ENCODE measurements at places on chromosomes 12 and 14.

DNA sequence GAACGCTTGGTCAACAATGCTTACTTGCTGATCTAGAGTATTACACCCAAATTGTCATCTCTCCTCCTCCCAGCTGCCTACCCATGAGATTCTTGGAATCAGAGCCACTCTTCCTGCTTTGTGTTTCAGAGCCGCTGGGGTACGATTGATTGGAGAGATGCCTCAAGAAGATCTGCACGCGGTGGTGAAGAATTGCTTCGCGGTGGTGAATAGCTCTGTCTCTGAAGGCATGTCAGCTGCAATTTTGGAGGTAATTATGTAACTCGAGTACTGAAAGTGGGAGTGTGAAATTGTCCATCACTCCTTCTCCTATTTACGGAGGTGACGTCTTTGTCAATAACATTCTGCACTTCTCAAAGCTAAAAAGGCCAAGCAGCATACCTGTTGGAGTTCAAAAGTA is 93.9 kb downstream of the GLT1D1 start:
- no peak for DNase-seq

- no peak for DNase-seq
Observed at GRCh38 chr12:132741620-132742019, 20.0 kb downstream of the ANKLE2 start.

DNA sequence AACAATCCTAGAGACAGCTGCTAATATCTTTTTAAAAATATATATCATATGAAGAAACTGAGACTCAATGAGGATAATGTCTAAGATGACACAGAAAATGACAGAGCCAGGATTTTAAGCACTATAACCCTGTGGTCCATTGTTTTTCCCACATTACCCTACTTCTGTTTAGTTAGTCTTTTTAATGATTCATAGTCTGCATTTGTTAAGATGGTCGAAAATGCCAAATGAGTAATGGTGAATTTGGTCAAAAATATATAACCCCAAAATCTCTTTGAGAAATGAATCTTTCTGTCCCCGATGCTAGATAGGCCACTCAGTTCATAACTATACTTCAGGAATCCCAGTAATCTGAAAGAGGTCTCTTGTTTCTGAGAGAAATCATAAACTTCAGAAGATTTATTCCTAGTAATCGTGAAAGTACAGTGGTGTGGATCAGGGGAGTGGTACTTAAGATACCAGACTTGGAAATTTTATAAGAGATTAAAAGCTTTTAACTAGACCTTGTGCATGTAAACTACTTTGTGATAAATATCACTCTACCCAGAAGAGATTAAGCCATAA is 10.8 kb downstream of the RTRAF start:
- DNase-seq, result no peak

- DNase-seq, result no peak
Observed at GRCh38 chr12:28192125-28192524, 1.9 kb downstream of the CCDC91 start.

GRCh38 chr12:96091833-96092232 is 56.4 kb upstream of the LTA4H start:
- no peak for DNase-seq

DNA sequence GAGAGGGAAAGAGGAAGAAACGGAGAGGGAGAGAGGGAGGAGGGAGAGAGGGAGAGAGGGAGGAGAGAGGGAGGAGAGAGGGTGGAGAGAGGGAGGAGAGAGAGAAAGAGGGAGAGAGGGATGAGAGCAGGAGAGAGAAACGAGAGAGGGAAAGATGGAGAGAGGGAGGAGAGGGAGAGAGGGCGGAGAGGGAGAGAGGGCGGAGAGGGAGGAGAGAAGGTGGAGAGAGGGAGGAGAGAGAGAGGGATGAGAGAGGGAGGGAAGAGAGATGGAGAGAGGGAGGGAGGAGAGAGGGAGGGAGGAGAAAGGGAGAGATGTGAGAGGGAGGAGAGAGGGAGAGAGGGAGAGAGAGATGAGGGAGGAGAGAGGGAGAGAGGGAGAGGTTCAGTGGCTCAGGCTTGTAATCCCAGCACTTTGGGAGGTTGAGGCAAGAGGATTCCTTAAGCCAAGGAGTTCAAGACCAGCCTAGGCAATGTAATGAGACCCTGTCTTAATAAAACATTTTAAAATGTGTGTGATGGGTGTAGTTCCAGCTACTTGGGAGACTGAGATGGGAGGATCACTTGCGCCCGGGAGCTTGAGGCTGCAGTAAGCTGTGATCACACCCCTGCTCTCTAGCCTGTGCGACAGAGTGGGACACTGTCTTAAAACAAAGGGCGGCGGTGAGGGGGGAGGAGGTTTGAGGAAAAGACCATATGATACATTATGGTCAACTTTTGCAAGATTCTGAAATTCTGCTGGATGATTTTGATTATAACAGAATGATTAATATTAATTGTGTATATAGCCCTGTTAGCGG is 21.3 kb upstream of the SNRPF start:
- no peak for DNase-seq

GRCh38 chr12:28050606-28051005 is 78.1 kb upstream of the PTHLH start:
- no peak for DNase-seq

DNA sequence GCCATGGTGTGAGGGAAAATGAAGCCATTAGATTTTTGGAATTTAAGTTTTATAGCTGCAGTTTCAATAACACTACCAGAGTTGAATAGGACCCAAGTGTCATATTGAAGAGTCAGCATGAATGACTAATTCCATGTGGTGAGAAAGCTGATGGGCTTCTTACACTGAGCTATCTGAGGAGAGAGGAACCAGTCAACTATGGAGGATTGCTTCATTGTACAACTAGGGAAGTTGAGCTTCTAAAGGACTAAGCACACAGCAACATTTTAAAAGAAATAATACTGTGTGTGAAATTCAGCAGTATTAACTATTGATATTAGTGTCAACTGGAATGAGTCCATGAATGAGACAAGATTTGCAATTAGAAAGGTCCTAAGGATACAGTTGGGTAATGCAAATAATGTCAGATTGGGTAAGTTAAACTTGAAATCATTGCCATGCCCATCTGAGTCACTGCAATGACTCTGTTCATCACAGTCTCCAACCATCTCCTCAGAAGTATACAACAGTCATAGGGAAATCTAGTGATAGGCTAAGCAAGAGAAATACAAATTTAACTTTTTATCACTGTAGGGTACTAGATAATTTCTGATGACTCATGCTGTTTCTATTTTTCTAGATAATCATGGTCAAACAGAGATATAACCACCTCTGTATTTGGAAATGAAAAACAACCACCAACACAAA is 394.2 kb downstream of the FSCB start:
- no peak for DNase-seq

DNA sequence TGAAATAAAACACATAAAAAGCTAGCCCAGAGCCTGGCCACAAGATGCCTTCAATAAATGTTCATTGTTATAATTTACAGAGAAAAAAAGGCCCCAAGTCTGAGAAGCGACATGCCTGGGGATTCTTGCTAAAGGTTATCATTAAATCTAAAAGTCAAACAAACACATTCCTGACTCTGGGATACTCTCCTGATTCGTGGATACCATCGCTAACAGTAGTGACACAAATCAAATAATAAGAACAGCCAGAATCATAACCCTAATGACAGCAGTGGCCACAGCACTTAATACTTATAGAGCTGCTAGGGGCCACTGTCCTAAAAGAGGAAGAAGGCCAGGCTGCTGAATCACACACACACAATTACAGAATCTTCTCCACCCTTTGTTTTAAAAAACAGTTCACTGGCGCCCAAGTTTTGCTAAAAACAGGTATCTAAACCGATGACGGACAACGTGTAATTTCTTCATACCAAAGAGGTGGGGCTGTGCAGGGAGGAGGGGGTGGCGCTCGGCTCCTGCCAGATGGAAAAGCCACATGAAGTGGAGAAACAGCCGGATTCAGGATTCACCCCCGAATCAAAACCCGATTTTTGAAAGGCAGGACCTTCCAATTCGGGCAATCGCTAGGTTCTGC is 1.2 kb downstream of the CLIP1 start:
- DNase-seq, result peak; percentile 61

DNA sequence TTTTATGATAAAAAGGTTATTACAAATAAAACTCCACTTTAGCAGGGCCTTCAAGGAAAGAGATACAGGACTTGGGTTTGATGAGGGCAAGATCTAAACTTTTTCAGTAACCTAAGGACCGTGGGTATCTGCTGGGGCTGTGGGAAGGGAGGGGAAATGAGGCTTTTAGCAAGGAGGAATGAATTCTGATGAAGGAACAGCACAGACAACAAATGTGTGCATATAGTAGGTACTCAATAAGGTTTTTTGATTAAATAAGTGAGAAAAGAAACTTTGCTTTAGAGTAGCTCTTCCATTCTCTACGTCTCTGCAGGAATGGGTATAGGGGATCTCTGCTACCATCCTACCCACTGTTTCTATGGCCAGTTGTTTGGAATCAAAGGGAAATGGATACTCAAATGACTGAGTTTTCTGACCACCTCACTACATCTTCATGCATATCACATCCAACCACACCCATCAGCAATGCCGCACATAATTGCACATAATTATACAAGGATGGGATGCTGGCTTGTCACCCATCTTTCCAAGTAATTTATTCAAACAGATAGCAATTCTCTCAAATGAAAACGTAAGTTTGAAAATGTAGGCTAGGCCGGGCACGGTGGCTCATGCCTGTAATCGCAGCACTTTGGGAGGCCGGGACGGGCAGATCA is 59.5 kb upstream of the GTF2A1 start:
- no peak for DNase-seq

- DNase-seq, result peak; percentile 87
Observed at GRCh38 chr12:61993734-61994345, 266.4 kb upstream of the USP15 start.

DNA sequence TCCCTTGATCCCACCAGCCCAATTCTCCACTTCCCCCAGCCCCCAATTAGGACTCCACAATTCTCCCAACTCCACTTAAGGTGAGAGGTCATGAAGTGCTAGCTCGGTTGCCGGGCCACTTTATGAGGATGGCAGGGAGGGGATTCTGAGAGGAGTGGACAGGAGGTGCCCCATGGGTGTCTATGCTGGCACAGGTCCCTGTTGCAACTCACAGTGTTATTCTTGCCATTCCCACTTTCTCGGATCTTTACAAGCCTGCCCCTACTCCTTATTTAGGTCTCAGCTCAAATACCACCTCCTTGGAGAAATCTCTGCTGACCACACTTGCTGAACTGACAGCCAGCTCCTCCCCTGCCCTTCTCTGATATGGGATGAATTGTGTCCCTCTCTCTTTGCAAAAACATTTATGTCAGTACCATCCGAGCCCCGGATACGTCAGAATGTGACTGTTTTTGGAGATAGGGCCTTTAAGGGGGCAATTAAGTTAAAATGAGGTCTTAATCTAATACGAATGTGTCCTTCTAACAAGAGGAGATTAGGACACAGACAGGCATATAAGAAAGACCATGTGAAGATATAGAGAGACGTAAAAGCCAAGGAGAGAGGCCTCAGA is 4.2 kb upstream of the LGALS3 start:
- no peak for DNase-seq
